ENCODE measurements at places on chromosomes 4 and X. TPM values are rescaled to one million over a fixed set of nuclear protein-coding genes. Genes with fewer than 3 reads are reported as not detected.
A peak's percentile ranks its signal among the peaks of the same experiment; 100 is the strongest.

CT83 gene
- not detected for total RNA-seq

GPAT3 gene
- total RNA-seq: 27.7 TPM

NHSL2 gene
- total RNA-seq: 8.7 TPM

TMPRSS11A gene
- total RNA-seq: not detected

BTC gene
- total RNA-seq: not detected

DNA sequence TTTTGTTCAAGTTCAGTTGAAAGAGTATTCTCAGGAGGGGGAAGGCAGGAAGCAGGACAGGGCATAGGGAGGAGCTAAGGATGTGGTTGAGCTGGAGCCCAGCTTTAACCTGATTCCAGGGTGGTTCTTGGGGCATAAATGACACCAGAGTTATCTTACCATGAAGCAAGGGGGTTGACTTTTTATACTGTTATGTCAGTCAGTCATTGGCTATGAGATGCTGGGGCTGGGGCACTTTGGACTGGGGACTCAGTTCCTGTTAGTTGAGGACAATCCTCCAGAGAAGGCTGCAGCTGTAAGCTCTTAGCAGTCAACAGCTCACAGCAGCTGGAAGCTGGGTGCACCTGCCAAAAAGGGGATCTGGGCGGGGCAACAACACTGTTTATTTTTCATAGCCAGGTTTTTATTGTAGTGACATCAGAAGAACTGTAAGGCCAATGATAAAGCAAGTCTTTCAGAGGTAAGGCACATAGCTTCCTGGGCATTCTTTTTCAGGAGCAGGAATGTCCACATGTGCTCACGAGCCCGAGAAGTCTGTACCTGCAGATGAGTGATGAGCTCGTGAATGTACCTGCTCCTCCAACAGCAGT is 78.5 kb downstream of the MID1IP1 start:
- peaks cover 9% of the 10 kb centered on the region for H3K4me1 ChIP-seq
- H3K4me3 ChIP-seq: no peak overlapping the region
- no peak for DNase-seq
- H3K27ac ChIP-seq: no peak overlapping the region

DNA sequence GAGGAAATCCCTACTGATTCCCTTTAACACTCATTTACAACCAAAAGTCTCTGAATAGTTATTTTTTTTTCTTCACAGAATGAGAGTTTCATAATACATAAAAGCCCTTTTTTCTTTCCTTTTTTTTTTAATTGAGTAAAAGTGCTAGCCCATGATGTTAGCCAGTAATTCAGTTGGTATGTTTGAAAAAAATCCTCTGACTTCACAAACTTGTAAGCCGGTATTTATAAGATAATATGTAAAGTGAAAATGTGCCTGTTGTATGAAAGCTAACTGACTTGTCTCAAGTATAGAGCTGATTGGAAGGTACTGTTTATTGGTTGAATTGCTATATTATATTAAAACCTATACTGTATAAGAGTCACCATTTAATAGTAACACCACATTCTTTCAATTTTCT is 70.2 kb upstream of the NEIL3 start:
- H3K4me1 ChIP-seq: peaks cover 15% of the 10 kb centered on the region
- H3K27ac ChIP-seq: no peak overlapping the region
- DNase-seq: no peak
- H3K4me3 ChIP-seq: no peak overlapping the region

- no peaks in the 10 kb centered on the region for H3K27me3 ChIP-seq
- no peak overlapping the region for H3K27ac ChIP-seq
- H3K4me3 ChIP-seq: no peak overlapping the region
- H3K4me1 ChIP-seq: no peaks in the 10 kb centered on the region
- no peaks in the 10 kb centered on the region for H3K36me3 ChIP-seq
Measured at GRCh38 chrX:44400588-44400987, 57.1 kb upstream of the EFHC2 start.

GRCh38 chrX:141314441-141314840 is 72.1 kb upstream of the SPANXC start:
- H3K27ac ChIP-seq: no peak overlapping the region
- no peaks in the 10 kb centered on the region for H3K27me3 ChIP-seq
- no peak overlapping the region for H3K4me3 ChIP-seq
- H3K36me3 ChIP-seq: no peaks in the 10 kb centered on the region

GRCh38 chr4:127965803-127966175 is 583 bp downstream of the ABHD18 start:
- no peaks in the 10 kb centered on the region for H3K27me3 ChIP-seq
- H3K4me3 ChIP-seq: peak overlapping the region; percentile 92
- DNase-seq: peak; percentile 72
- peaks cover 43% of the 10 kb centered on the region for H3K4me1 ChIP-seq
